Stimulated activated naive CD8-positive, alpha-beta T cell treated with anti-CD3 and anti-CD28 coated beads, Interleukin-15, amount 100 ng/mL, for 72 hours (primary cell): ENCODE measurements at places on chromosomes 11 and 22.
A peak's percentile ranks its signal among the peaks of the same experiment; 100 is the strongest.

DNA sequence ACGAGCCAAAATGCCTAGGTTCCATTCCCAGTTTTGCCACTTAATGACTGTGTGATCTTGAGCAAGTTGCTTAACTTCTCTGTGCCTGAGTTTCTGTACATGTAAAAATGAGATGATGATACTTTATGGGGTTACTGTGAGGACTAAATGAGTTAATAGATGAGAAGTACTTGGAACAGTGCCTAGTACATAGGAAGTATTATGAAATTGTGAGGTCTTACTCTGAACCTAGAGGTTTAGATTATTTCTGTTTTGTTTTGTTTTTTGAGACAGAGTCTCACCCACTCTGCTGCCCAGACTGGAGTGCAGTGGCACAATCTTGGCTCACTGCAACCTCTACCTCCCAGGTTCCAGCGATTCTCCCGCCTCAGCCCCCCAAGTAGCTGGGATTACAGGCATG lies 227.0 kb upstream of the POU2AF2 start:
- DNase-seq = no peak

GRCh38 chr22:38164551-38164918 lies 17.1 kb downstream of the PLA2G6 start:
- DNase-seq = no peak

DNA sequence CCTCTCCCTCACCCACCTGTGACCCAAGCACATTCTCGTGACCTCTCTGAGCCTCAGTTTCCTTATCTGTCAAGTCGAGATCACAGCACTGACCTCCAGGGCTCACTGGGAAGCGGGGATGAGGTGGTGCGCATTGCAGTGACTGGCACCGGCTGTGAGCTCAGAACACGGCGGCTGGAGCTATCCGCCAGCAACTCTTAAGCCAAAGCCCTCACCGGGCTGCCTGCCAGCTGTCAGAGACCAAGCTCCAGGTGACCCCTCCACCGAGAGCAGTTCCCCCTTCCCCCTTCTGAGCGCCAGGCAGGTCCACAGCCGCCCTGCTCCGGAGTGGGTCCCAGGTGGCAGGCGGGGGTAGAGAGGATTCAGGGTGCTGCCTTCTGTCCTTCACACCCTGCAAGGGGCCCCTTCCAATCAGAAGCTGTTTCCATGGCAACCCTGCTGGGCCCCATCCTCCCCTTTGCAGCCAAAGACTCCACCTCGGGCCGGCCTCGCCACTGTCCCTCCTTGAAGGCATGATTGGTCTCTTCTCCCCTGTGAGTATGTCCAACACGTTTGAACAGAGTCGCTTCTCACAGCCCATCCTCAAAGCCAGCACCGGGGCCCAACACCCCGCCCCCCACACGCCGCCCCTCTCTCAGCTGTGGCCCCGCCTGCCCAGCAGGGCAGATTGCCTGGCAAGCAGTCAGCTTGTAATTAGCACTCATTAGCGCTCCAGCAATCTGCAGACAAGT lies 98.7 kb downstream of the WNT7B start:
- no peak for DNase-seq

GRCh38 chr22:32474635-32475467 lies at the start of gene FBXO7:
TSS of gene FBXO7 (plus strand) at chr22:32474811. CDS start at chr22:32475003, 192 bp downstream.
- peak; percentile 88 for DNase-seq

GRCh38 chr22:47042861-47043496 lies 280.5 kb downstream of the TBC1D22A start:
- no peak for DNase-seq

DNA sequence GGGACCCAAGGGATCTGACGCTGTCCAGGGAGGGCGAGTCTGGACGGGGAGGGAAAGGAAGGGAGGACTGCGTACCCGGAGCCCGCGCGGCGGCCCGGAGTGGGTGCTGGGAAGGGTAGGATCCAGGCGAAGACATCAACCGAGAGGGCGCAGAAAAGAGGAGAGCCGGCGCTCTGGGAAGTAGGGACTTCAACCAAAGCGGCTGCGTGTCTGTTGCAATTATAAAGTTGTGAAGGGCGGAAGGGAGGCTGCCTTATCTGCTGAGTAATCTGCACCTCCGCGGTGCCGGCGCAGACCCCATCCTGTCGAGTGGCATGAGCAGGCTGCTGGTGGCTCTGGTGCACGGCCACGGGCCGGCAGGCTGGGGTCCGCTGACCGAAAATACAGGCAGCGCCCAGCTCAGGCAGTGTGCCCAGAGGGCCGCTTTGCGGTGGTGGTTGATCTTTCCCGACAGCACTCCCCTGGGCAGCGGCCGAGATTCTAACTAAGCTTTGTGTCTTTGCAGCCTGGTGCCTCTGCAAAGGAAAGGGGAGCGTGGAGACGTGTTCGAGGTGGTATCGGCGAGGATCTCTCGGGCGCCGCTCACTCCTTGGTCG lies 978 bp downstream of the C11orf87 start:
- DNase-seq = no peak

- DNase-seq = no peak
These were observed 32.3 kb downstream of the ARHGAP42 start for GRCh38 chr11:100719362-100719761.

DNA sequence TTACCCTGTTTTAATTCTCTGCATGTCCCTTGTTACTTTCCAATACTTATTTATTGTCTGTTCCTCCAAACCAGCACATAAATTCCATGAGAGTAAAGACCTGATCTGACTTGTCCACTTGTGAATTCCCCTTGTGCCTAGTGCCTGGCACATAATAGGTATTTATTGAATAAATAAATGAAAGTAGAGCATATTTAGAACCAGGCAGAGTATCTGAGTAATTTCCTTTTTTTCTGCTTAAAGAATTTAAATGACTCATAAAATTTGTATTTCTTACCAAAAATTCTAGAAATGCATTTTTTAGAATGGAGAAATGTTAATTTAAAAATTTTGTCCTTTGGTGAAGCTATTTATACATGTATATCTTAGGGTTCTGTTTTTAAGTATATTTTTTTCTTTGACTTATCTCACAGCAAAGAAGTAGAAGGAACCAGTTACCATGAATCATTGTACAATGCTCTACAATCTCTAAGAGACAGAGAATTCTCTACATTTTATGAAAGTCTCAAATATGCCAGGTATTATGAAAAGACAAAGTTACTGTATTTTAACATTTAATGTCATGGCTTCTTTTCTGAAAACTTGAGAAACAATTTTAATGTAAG lies 96.8 kb downstream of the ATM start:
- DNase-seq = no peak

- no peak for DNase-seq
These were observed 50.5 kb downstream of the LRP5 start for GRCh38 chr11:68362801-68363379.

DNA sequence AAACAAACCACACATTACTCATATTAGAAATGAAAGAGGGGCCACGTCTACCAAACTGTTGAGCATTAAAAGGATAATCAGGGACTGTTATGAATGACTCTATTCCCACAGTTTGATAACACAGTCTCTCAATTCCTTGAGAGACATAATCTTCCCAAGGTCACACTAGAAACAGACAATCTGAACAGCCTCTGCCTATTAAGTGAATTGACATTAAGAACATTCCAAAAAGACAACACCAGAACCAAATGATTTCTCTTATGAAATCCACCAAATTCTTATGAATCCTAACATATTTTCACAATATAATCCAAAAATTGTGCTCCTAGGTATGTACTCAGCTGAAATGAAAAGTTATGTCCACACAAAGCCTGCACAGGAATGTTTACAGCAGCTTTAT lies 4.6 kb downstream of the RFPL1 start:
- DNase-seq = no peak

DNA sequence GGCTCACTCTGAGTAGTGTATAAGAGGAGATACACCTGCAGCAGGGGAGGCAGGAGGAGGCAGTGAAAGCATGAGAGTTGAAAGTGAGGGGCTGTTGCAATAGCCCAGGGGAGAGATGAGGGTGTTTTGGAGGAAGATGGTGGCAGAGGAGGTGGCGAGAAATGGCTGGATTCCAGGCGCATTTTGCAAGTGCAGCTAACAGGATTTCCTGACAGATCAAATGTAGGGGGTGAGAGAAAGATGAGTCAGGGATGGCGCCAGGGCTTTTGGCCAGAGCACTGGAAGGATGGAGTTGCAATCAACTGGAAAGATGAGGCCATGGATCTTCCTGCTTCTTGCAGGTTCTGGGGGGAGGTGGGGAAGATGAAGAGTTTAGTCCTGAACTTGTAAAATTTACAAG lies 16.8 kb upstream of the TSPAN18 start:
- no peak for DNase-seq

- DNase-seq = no peak
These were observed 323.3 kb upstream of the PDGFD start for GRCh38 chr11:104487046-104487806.

- DNase-seq = no peak
These were observed 736.9 kb downstream of the BRD1 start for GRCh38 chr22:49090853-49091135.

DNA sequence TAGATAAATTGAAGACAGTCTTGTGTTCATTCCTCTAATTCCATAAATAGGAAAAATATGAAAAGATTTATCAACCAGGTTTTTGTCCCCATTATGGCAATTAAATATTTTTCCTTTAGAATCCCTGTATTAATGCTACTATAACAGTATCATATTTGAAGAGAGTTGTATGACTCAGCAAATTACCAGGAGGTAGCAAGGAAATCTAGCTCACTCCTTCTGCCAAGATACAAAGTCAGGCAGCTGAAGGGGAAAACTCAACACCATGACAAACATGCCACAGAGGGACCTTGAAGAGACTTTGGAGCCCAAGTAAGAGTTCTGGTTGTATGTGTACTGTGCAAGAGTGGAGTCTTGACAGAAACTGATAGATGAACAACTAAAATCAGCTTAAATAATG lies 143.3 kb downstream of the GUCY1A2 start:
- DNase-seq = no peak
